Stimulated activated CD8-positive, alpha-beta memory T cell treated with anti-CD3 and anti-CD28 coated beads, Interleukin-4, amount 100 ng/mL, for 1 hour (primary cell): ENCODE measurements at places on chromosomes 1 and 21.

- DNase-seq: no peak
These were observed 26.9 kb downstream of the IGSF21 start for GRCh38 chr1:18134324-18135046.

DNA sequence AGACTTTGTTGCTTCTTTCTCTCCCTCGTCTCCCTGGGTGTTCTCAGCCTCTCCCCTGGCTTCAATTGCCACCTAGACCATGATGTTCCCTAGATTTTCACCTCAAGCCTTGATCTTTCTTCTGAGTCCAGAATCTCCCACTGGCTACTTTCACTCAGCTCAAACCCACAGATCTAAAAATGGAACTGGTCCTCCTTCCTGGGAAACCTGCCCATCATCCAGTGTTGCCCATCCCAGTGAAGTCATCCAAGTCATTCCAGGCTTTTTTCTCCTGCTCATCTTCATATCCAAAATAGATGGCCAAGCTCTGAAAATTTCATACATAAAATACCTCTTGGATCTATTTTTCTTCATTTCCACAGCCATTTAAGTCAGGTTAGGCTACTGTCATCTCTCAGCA, 347.4 kb downstream of the KCNH1 start:
- no peak for DNase-seq

DNA sequence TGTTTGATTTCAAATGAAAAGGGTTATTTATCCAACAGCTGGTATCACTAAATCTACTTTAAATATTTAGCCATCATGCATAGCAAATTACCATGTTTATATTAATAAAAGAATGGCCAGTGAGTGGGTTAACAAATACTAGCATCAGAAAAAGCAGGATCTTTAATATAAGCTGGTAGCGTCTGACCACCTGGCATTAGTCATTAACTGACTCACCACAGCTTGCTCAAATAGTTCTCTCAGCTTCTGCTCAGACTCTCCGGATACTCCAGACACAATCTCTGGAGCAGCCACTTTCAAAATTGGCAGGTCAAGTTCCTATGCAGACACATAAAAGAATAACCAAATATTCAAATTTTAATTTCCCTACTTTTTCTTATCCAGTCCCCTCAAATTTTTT, 29.6 kb downstream of the NVL start:
- DNase-seq: no peak

DNA sequence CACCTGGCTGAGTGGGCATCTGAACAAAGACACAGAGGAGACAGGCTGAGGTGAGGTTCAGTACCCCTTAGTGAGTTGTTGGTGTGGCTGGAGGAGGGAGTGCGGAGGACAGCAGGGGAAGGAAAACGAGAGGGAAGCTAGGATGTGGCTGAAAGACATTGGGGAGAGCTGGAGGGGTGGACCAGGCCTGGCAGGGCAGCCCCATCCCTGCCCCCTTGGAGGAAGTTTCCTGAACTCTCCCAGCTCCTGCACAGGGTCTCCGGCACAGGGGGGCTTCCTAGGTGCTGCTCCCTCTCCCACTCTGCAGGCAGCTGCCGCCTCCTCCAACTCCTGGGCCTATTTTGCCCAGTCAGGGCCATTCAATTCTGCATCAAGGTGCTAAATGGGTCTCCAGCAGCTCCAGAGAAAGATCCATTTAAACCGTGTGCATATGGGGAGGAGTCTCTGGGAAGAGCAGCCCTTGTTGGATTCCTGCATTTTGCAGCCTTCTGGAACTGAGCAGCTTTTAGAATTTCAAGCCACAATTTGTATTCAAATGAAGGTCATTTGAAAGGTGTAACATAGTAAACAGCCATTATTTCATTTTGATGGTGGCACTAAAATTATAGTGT, 193.9 kb downstream of the CAMTA1 start:
- DNase-seq: no peak

- DNase-seq: no peak
These were observed 41.7 kb downstream of the PLXNA2 start for GRCh38 chr1:208202333-208202995.

GRCh38 chr1:179318491-179318890, 24.9 kb downstream of the SOAT1 start:
- no peak for DNase-seq

DNA sequence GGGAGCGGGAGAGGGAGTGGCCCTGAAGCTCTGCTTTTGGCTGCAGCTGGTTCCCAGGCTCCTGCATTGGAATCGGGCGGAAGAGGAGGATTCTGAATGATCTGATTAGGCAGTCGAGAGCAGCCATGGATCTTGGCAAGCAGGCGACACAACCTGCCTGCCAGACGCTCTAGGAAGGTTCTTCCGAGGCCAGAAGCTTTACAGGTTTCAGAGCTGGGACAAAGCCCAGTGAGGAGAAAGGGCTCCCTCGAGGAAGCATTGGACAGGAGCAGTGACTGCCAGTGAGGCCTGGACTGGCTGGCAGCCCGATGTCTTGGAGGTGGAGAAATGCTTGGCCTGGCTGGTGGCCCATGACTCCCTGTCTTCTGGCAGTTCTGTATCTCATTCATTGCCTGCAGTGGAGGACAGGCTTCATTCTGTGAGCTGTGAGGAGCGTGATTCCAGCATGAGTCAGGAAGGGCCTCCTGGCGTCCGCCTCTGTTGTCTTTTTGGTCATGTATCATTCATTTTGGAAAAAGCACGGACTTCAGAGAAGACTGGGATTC, 132.7 kb upstream of the IPO9 start:
- no peak for DNase-seq

- DNase-seq: no peak
These were observed 11.7 kb upstream of the UCK2 start for GRCh38 chr1:165815725-165816124.

DNA sequence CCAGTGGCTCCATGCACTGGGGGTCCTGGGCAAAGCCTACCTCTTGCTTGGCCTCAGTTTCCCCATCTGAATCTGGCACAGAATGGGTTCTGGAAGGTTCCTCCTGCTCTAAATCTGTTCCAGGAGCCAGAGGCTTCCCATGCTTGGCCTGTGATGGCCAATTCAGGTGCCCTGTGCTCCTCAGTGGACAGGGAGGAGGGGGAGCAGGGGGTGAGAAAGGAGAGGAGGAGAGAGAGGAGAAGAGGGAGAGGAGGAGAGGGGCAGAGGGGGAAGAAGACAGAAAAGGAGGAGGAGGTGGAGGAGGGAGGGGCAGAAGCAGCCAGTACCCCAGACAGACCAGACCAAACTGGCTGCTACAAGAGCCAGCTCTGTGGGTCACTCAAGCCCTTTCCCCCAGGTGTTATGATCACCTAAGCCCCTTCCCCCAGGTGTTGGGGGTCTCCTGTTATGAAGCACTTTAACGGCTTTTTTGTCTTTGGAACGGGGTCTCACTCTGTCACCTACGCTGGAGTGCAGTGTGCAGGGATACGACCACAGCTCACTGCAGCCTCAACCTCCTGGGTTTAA, 43.7 kb downstream of the TRIM11 start:
- DNase-seq: no peak

GRCh38 chr1:113929750-113930498, 800 bp downstream of the HIPK1 start:
- DNase-seq: peak; percentile 32

- DNase-seq: no peak
These were observed 399 bp upstream of the PTPRC start for GRCh38 chr1:198638441-198638840.

DNA sequence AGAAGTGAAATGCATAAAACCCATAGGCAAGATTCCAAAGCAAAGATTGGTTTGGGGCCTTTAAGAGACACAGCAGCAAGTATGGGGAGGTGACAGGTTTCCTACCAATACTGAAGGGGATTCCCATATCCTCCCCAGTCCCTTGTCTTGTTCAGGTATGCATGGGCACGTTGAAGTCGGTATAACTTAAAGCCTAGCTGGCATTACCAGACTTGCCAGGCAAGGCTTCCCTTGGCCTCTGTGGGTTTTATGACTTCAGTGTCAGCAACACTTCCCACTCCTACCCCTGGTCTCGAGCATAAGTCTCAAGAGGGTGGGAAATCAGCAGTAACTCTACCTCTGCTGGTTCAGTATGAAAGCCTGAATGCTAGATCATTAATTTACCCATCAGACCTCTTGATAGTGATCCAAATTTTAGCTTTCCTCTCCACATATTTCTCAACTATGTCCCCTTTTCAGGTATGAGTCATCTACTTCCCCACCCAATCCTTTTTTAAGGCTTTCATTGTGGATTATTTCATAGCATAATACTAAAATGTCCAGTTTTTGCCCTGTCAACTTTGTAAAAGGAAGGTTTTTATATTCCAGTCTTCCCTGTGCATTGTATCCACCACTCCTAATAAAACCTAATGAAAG, 6.8 kb downstream of the CYP4X1 start:
- no peak for DNase-seq

DNA sequence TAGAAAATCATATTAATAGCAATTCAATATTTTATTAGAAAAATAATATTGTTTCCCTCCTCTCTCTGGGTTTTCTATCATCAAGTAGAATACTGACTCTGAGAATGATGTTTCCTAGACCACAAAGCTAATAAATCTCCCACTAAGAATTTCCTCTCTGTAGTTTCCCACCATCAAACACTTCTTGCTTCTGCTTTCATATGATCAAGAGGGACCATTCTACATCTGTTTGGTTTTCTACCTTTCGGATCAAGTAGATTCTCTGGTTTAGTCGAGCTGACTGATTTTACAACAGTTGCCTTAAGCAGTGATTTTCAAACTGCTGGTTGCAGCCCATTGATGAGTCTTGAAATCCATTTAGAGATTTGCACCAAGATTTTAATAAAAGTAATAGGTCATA, 240.2 kb upstream of the PTBP2 start:
- DNase-seq: no peak

DNA sequence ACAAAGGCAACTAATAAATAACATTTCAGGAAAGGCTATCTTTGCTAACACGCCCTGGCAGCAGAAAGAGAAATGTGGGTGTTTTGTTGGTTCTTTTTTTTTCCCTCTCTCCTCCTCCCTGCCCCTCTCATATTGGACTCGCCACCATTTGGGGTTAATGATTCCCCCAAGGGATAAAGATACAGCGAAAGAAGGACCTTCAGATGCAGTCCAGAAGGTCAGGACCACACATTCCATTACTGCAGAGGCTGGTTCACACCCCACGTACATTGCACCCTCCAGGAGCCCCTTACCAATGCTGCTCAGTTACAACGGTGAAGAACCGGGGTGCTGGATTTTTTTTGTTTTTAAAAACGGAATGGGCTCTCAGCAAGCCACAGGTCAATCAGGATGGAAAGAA, 156.9 kb upstream of the TIAM1 start:
- no peak for DNase-seq

- DNase-seq: no peak
These were observed 10.8 kb downstream of the NTMT2 start for GRCh38 chr1:170156594-170156993.

DNA sequence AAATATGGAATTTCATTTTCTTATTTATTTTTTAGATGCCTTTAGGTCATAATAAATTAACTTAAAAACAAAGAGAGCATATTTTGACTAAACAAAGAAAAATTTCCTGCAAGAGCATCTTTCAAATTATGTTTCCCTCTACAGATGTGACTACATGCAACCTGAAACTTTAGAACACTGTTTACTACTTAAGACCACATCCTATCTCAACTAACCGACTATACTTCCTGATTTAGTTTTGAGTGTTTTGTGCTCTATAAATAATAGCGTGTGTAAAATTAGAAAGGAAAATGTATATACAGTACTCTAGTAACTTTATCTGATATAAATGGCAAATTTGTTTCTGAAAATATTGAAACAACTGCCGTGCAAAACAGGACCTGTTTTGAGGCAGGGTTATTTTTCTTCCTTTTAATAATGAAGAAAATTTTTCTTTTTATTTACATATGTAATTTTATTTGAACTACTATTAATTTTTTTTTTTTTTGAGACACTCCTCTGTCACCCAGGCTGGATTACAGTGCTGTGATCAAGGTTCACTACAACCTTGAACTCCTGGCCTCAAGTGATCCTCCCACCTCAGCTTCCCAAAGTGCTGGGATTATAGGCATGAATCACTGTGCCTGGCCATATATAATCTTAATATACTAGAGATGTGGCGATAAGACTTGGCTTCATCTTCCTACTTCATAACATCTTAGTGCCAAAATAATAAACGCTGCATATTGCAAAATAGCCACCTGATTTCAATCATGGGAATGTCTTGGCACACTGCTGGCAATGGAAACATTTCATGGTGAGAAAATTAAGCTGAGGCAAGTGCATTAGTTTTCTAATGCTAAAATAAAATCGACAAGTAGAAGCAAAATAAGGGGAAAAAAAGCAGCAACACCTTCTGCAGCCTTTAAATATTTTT, 12.3 kb downstream of the ZRANB2 start:
- DNase-seq: no peak

- no peak for DNase-seq
These were observed 26.9 kb upstream of the EYA3 start for GRCh38 chr1:28115267-28115666.

GRCh38 chr1:20138961-20139550, at the start of gene PLA2G2F:
Gene PLA2G2F (plus strand): TSS chr1:20139323. CDS start chr1:20139428, 105 bp downstream.
- DNase-seq: no peak

DNA sequence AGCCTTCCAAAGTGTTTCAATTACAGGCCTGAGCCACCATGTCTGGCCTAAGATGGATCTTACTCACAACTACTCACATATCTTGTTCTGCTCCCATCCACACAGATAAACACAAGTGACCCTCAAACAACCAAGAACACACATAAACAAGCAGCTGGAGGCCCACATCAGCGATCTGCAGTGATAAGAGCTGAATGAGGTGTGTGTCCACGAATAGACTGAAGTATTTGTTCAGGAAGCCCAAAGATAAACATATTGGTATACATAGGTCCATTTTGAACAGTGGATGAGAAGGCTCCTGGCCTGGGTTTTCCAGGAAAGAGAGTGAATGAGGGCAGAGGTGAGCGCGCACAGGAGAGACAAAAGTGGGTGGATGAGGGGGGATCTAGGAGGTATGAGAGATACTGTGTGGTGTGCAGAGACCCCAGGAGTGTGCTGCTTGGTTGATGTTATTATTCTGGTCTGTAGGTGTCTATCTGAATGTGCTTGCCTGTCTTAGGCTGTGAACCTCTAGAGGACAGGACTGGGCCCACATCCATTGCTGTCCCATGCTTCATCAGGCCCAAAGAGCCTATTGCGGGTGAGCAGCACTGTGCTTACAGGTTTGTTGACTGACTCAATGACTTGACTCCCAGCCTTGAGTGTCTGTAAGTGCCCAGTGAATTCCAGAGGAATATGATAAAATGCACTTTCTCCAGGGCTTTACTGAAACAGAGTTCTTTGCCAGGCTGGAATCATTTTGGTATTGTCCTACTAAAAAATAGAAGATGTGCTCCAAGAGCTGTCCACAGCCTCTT, 79.9 kb upstream of the ATP1A1 start:
- no peak for DNase-seq

GRCh38 chr1:39822146-39822545, 33.5 kb upstream of the BMP8B start:
- no peak for DNase-seq

DNA sequence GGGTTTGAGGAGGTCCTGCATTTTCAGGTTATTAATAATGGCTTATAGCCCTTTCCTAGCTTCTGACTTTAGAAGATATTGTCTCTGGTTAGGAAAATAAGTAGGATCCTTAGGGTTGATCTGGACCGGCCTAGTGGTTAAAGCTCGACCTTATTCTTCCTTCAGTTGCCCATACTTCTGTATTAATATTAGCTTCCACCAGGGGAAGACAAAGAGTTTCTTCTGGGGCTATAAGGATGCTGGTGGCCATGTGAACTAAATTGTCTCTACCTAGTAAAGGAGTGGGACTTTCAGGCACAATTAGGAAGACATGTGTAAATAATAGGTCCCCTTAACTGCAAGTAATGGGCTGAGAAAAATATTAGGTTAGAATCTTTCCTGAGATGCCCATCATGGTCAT, 20.6 kb upstream of the FCGR2A start:
- no peak for DNase-seq
